Activated CD4-positive, alpha-beta memory T cell treated with anti-CD3 and anti-CD28 coated beads for 36 hours (primary cell): ENCODE measurements at places on chromosomes 7 and 10. TPM values are rescaled to one million over a fixed set of nuclear protein-coding genes. Genes with fewer than 3 reads are reported as not detected.

DNA sequence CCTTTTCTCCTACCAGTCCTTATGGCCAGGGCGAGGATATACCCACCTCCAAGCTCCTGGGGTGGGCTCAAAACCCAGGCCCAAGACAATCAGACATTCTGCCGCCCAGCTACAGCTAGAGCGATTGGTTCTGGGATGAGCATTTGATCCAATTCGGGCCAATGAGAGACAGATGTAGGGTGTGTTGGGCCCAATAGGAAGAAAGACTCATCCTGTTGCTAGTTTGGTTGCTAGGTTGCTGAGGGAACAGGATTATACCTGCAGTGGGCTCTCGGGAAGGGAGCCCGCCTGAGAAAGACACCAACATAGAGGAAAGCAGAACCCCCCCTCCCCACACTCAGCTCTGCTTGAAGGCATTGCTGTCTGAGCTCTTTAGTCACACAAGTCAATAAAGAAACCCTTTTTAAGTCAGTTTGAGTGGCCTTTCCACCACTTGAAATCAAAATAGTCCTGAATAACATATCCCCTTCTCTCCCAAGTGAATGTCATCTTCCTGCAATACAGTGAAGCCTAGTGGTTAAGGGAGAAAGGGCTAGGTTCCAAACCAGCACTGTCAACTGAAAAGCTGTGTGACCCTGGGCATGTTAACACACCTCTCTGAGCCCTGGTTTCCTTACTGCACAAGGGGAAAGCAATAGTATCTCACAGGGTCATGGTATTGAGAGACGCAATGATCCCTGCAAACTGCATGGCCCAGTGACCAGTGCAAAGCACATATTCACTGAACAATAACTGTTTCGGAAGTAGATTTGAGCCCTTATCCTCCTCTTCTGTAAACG lies 21.8 kb downstream of the ITPRIP start:
- H3K27ac ChIP-seq = no peak overlapping the region
- H3K4me1 ChIP-seq = peaks cover 34% of the 10 kb centered on the region
- no peak overlapping the region for H3K4me3 ChIP-seq
- DNase-seq = no peak
- no peaks in the 10 kb centered on the region for H3K27me3 ChIP-seq

GRCh38 chr10:92238586-92239098 lies 52.2 kb downstream of the CPEB3 start:
- peaks cover 9% of the 10 kb centered on the region for H3K27me3 ChIP-seq
- peaks cover 13% of the 10 kb centered on the region for H3K36me3 ChIP-seq
- no peak for DNase-seq
- peaks cover 33% of the 10 kb centered on the region for H3K4me1 ChIP-seq

DNA sequence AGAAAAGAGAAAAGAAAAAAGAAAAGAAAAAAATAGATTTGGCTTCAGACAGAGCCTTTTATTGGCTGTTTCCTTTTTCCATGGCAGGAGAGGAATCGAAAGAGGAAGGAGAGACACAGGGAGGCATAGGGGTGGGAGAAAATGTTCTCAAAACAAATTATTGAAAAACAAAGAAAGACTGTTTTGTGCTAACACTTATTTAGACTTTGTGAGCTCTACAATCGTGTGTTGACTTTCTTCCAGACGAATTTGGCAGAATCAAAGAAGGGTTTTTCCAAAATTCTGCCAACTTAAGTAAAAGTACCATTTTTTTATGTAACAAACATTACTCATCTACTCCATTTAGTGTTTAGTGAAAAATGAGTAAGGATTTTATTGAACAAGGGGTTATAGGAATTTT lies 982.2 kb downstream of the REEP3 start:
- no peaks in the 10 kb centered on the region for H3K27me3 ChIP-seq
- no peak overlapping the region for H3K27ac ChIP-seq
- no peaks in the 10 kb centered on the region for H3K4me1 ChIP-seq
- H3K36me3 ChIP-seq = no peaks in the 10 kb centered on the region
- no peak overlapping the region for H3K4me3 ChIP-seq

DNA sequence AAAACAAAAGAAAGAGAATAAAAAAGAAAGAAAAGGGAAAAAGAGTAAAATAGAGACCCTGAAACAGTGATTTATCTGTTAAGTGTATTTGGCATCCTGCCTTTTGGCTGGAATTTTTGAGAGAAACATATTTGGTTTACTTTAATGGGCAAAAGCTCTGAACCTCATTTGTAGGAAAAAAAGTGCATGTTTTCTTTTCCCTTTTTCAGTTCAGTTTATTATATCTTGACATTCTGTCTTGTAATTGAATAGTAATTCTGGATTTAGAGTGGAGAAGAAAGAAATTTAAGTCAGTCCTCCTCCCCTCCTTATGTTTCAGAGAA lies 69.5 kb downstream of the ARID5B start:
- DNase-seq = no peak
- H3K4me3 ChIP-seq = no peak overlapping the region
- H3K27ac ChIP-seq = peak overlapping the region; percentile 64
- H3K4me1 ChIP-seq = peaks cover 82% of the 10 kb centered on the region

- H3K36me3 ChIP-seq = no peaks in the 10 kb centered on the region
- no peak for DNase-seq
- no peaks in the 10 kb centered on the region for H3K4me1 ChIP-seq
- no peak overlapping the region for H3K4me3 ChIP-seq
- H3K27me3 ChIP-seq = peaks cover 7% of the 10 kb centered on the region
- H3K27ac ChIP-seq = no peak overlapping the region
These were observed 475.2 kb upstream of the CELF2 start for GRCh38 chr10:10542477-10542876.

- no peak overlapping the region for H3K27ac ChIP-seq
- H3K4me3 ChIP-seq = no peak overlapping the region
- H3K4me1 ChIP-seq = no peaks in the 10 kb centered on the region
- no peaks in the 10 kb centered on the region for H3K27me3 ChIP-seq
These were observed 683.3 kb downstream of the GRM8 start for GRCh38 chr7:126569402-126569801.

DNA sequence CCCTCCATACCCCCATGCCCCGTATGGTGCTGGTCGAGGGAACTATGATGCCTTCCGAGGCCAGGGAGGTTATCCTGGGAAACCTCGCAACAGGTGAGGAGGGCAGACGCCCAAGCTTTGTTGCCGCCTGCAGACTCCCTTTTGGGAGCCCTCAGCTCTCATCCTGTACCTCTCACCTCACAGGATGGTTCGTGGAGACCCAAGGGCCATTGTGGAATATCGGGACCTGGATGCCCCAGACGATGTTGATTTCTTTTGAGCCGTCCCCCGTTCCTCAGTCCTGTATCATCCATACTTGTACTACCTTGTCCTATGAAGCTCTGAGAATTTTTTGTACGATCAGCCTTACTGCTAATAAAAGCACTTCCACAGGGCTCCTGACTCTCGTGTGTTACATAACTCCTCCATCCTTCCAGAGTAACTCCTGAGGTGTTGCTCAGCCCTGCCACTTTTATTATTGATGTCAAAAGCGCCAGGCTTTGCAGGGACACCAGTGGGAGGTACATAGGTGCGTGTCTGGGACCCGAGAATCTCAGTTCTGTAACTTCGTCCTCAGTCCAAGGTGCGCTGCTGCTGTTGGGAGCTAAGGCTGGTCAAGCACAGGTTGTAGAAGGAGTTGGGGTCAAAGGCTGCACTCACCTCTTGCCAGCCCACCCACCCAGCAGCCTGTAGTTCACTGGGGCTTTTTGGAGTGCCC lies 1.1 kb downstream of the UFSP1 start:
- H3K4me3 ChIP-seq = peak overlapping the region; percentile 79
- H3K27ac ChIP-seq = peak overlapping the region; percentile 84
- peaks cover 18% of the 10 kb centered on the region for H3K27me3 ChIP-seq

DNA sequence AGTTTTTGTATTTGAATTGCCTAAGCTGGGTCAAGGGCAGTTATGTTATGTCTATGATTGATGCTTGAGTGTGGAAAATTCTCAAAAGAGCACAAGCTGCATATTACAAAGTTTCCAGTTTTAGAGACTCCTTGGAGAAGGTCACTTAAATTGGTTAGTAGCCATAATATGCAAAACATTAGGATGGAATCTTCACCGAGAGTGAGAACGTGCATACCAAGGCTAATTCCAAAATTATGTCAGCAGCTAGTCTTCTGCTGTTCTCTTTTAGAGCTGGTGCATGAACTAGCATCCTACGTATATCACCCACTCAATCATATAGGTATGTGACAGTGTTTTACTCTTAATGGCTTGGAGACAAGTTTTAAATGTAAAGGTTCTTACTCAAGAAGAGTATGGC lies 49.2 kb downstream of the MKX start:
- no peaks in the 10 kb centered on the region for H3K4me1 ChIP-seq
- no peak overlapping the region for H3K27ac ChIP-seq
- no peak overlapping the region for H3K4me3 ChIP-seq
- DNase-seq = no peak
- no peaks in the 10 kb centered on the region for H3K27me3 ChIP-seq

DNA sequence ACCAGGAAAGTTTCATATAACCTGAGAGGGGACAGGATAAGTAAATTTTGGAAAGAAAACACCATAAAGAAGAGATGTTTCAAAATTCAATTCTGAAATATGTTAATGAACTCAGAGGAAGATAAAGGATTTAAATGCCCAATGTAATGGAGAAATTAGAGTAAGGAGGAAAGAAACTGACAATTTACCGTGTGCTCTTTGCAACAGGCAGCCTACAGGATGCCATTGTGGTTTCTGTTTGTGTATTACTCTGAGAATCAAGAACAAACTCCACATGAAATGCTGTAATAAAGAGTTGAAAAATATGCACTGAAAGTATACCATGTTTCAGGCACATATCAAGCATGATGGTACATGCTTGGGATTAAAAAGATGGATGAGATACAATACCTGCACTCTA lies 44.8 kb upstream of the GLCCI1 start:
- H3K27me3 ChIP-seq = no peaks in the 10 kb centered on the region
- no peak overlapping the region for H3K4me3 ChIP-seq
- H3K4me1 ChIP-seq = peaks cover 41% of the 10 kb centered on the region
- no peaks in the 10 kb centered on the region for H3K36me3 ChIP-seq
- no peak overlapping the region for H3K27ac ChIP-seq

DNA sequence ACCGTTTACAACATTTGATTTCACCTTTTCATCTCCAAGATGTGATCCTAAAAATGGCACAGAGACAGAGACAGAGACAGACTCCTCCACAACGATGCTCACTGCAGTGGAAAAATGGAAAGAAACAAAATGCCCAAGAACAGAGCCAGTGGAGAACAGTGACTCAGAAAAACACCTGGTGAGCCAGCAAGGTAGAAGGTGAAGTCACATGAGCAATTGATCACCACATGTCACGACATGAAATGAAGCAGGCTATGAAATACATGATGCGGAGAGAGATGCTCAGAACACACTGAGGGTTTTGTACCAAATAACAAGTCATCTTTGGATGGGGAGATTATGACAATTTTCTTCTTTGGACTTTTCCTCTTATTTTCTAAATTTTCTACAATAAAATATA lies 3.5 kb downstream of the MSMB start:
- no peak overlapping the region for H3K4me3 ChIP-seq
- H3K27ac ChIP-seq = no peak overlapping the region
- no peaks in the 10 kb centered on the region for H3K36me3 ChIP-seq
- no peaks in the 10 kb centered on the region for H3K4me1 ChIP-seq

DNA sequence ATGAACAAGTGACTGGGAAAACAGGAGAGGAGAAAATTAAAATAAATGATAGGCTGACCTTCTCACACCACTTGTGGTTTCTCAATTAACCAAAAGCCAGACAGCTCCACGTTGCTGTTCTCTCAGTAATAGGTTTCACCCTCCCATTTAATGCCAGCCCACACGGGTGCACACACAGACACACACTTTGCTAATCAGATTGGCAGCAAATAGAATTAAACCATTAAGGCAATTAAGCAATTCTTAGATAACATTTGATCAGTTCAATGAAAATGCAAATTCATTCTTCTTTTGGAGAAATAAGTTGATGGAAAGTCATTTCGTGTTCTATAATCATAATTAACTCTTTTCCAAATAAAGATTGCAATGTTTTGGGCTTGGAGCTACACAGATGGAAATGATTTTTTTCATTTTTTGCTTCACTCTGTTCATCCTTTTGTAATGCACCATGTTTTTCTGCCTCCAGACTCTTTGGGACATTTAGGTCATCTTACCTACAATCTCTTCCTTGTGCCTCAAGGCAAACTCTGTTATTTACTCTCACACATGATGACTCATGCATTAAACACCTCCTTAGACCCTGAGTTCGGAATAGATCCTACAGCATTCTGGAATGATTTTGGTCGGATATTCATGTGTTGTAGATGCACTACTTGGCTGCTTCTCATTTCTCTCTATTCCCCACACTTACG lies 700.7 kb downstream of the AUTS2 start:
- no peaks in the 10 kb centered on the region for H3K36me3 ChIP-seq
- H3K4me1 ChIP-seq = peaks cover 10% of the 10 kb centered on the region
- no peaks in the 10 kb centered on the region for H3K27me3 ChIP-seq
- H3K4me3 ChIP-seq = no peak overlapping the region
- H3K27ac ChIP-seq = no peak overlapping the region
- no peak for DNase-seq

DNA sequence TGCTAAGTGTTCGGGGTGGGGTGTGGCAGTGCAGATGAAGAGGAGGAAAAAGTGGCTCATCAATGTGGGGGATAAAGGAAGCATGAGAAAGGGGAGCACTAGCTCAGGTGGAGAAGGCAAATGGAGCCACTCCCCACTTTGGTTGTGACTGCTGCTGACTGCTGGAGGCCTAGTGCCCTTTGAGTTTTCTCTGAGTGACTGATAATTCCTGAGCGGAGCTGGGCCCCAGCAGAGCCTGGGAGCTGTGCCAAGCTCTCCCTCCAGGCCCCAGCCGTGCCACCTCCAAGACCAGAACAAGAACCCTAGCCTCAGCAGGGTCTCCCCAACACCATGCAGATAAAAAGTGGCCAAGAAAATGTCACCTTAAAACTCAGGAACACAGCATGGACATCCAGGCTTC lies 9.7 kb upstream of the RASSF4 start:
- H3K4me3 ChIP-seq = no peak overlapping the region
- H3K27ac ChIP-seq = no peak overlapping the region
- no peak for DNase-seq
- no peaks in the 10 kb centered on the region for H3K4me1 ChIP-seq

GRCh38 chr7:117323305-117323850 lies 520 bp upstream of the WNT2 start:
- H3K4me1 ChIP-seq = peaks cover 1% of the 10 kb centered on the region
- H3K36me3 ChIP-seq = no peaks in the 10 kb centered on the region
- H3K27ac ChIP-seq = no peak overlapping the region
- no peak overlapping the region for H3K4me3 ChIP-seq
- DNase-seq = no peak

DNA sequence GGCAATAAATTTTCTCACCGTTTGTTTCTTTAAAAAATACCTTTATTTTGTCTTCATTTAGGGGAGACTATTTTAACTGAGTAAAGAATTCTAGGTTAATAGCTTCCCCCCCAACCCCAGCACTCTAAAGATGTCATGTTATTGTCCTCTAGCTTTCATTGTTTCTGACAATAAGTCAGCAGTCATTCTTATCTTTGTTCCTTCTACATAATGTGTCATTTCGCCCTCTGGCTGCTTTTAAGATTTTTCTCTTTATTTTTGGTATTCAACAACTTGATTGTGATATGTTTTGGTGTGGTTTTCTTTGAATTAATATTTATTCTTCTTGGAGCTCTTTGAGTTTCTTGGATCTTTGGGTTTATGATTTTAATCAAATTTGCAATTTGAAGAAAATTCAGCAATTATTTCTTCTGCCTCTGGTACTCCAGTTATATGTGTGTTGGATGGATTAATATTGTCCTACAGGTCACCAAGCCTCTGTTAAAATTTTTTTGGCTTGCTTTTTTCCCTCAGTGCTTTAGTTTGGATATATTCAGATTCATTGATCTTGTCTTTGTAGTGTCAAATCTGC lies 64.6 kb upstream of the ELN start:
- no peaks in the 10 kb centered on the region for H3K4me1 ChIP-seq
- no peak for DNase-seq
- no peak overlapping the region for H3K27ac ChIP-seq
- H3K4me3 ChIP-seq = no peak overlapping the region
- H3K36me3 ChIP-seq = peaks cover 7% of the 10 kb centered on the region

Gene STAMBPL1
- total RNA-seq = 28.2 TPM

Gene CYP26C1
- total RNA-seq = not detected

Gene SH2D4B
- not detected for total RNA-seq

Gene CCDC172
- not detected for total RNA-seq

Gene C10orf143
- 2.5 TPM for total RNA-seq
